ENCODE measurements at places on chromosomes 6 and 20.

DNA sequence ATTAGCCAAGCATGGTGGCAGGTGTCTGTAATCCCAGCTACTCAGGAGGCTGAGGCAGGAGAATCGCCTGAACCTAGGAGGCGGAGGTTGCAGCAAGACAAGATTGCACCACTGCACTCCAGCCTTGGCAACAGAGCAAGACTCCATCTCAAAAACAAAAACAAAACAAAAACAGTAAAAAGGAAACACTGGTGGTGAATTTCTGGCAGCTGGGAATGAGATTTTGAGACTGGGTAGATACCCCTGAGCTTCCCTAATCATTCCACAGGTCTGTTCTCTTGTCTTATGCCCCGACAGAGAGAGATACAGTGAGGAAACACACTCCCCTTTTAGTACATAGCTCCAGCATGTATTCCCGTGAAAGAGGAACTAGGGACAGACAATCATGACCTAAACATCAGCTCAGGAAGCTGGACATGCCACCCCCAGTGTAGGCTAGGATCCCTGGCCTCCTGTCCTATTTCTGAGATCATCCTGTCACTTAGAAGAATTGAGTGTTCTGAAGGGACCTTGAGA, 9.6 kb downstream of the MAN1A1 start:
- no peak for DNase-seq

DNA sequence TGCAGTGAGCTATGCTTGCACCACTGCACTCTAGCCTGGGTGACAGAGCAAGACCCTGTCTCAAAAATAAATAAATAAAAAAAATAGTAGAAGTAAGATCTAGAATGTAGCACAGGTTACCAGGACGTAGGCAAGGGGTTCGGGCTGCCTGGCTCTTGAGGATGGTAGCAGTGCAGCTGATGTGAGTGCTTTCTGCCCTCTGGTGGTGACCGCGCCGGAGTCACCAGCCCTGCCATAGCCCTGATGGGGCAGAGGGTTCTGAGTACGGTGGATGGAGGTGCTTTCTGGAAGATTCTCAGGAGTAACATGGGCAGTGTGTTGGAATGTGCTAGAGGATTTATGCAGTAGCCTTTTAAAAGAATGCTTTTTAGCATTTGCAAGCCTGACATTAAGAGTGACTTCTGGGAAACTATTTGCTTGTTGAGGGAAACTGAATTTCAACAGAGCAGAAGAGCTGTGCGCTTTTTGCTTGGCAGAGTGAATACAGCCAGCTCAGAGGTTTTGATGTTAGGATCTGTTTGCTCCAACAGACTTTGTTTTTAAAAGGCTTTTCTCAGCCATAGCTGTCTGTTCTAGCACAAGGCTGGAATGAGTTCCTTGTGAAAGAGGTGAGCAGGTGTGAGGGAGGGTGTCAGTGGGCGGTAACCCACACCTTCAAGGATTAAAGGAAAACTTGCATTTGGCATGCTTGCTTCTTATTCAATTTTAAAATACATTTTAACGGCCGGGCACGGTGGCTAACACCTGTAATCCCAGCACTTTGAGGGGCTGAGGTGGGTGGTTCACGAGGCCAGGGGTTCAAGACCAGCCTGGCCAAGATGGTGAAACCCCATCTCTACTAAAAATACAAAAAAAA, 65.9 kb downstream of the PTPN1 start:
- DNase-seq, result peak; percentile 59

DNA sequence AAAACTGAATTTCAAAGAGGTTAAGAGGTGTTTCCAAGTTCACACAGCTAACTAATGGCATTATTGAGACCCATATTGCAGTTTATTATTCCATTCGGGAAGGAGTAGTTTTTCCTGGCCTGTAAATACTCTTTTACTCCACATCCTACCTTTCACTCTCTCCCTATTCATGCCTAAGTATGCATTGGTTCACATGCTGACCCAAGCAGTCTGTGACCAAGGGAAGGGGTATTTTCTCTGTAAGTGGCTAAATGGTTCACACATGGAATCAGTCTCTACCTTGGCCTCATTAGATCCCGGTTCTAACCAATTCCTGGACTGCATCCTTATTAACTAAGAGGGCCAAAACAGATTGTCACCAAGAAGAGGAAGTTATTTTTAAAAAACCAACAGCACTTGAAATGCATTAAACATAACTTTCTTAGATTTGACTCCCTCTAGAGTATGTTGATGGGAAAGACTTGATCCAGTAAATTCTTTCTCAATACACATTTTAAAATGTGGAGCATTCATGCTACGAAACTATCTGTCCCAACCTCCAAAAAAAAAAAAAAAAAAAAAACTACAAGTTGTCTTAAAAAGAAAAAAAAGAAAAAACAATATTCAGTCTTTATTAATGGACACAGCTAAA, 17.8 kb upstream of the RSPO3 start:
- DNase-seq, result peak; percentile 63

- DNase-seq, result no peak
Measured at GRCh38 chr6:29827579-29828470, at the start of gene HLA-G. Gene HLA-G (plus strand): TSS chr6:29827825. CDS start chr6:29827845, 20 bp downstream.

DNA sequence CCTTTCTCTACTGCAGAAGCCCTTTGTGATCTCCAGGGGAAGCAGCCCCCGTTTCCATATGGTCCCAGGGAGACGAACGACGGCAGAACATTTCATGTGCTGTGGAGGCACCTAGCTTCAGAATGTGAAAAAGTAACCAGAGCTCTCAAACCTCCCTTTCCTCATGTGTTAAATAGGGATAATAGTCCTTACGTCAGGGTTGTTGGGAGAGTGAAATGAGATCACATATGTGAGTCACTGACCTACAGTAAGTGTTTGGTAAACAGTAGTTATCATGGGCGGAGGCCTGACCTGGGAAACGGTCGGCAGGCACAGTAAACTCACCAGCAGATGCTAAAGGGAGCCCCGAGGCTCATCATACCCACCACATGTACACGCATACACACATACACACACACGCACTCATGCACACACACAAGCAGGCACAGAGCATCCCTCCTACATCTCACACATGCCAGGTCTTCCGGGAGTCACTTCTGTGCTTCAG, 89.7 kb downstream of the LY86 start:
- DNase-seq, result peak; percentile 37

Measured in fibroblast of the aortic adventitia (primary cell).